ENCODE measurements at places on chromosomes 13 and 19.
A peak's percentile ranks its signal among the peaks of the same experiment; 100 is the strongest.

DNA sequence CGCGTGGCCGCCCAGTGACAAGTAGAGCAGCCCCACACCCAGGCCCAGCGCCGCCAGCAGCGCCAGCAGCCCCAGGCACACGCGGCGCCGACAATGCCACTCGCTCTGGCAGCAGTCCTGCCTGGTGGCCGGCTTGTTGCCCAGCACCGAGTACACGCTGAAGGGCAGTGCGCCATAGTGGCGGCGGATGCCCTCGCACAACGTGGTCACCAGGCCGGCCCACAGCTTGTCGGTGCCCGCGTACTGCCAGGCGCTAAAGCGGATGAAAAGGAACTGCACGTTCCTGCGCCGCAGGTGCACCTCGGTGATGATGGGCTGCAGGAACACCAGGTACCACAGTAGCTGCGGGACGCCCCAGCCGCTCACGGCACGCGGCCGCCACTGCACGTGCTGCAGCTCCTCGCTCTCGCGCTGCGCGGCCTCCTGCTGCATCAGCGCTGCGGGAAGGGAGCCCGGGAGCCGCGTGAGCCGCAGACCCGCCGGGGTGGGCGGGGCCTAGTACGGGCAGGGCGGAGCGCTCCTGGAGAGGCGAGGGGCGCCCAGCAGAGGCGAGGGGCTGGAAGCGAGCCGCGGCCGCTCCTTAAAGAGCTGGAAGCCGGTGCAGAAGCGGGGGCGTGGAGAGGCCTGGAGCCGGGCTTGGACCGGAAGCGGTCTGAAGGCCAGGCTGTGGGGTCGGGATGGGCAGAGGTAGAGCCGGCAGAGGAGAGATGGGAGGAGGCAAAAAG is 7.3 kb downstream of the NKPD1 start:
- DNase-seq = peak; percentile 15

- no peak for DNase-seq
Measured at GRCh38 chr13:41696163-41697003, 239.0 kb downstream of the RGCC start.

GRCh38 chr19:35281303-35281702 is 1.0 kb upstream of the HAMP start:
- DNase-seq = no peak

DNA sequence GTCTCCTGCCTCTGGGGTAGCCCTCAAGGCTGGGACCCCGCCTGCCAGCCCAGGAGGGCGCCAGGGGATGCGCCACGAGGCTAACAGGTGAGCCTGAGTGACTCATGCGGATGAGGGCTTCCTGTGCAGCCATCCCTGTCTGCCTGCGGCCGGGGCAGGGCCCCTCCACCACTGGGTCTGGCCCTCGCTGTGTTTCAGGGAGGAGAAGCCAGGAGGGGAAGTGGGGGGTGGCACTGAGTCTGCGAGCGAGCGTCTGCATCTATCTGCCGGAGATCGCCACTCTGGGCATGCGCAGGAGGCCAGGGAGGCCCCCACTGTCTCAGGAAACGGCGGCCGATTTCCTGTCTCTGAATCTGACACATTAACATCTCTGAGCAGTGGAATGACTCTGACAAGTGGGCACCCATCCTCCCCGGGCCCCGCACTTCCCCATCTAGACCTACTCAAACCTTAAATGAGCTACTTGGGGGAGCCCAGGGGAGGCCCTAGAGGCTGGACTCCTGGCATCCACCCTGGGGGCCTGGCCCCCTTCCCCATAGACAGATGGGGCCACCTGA is 19.7 kb downstream of the RFX1 start:
- peak; percentile 99 for DNase-seq

DNA sequence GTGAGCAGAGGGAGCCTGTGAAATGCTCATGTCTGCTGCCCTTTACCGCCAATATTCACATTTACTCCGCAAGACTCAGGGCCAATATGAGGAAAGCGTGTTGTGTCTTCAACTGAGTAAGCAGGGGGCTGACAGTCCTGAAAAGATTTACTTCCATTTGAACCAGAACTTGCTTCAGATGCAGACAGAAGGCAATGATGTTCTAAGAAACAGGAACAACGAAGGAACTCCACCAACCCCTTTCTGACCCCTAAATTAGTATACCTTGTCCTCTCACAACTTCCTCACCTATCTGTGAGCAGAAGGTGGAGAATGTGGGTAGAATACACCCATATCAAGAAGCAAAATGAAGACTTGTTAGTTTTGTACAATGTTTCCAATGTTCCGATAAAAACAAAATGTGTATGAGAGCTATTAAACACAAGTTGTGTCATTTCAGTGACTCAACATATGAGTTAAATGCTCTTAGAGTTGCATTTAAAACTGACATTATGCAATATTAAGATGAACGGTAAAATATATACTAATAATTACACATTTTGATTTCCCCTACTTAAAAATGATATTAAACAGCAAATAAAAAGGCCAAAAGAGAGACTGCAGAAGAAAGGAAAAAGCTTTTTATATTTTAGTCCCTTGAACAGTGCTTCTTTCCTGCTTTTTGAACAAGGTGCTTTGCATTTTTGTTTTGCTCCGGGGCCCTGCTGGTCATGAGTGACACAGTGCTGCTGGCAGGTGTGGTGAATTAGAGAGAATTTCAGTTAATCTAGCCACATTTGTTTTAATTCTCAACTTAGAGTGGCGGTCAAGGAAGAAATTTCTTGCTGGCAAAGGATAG is 16.0 kb downstream of the TMEM272 start:
- DNase-seq = no peak
